Dorsolateral prefrontal cortex (tissue), 122 donors: ENCODE measurements at places on chromosomes 2 and 18. TPM values are rescaled to one million over a fixed set of nuclear protein-coding genes. Genes with fewer than 3 reads are reported as not detected.

Gene ASAP2
- 46.8 TPM for total RNA-seq

Gene ERMN
- 244 TPM for total RNA-seq

- DNase-seq, result no peak
Observed at GRCh38 chr2:65708086-65708485, 275.7 kb upstream of the SPRED2 start.

DNA sequence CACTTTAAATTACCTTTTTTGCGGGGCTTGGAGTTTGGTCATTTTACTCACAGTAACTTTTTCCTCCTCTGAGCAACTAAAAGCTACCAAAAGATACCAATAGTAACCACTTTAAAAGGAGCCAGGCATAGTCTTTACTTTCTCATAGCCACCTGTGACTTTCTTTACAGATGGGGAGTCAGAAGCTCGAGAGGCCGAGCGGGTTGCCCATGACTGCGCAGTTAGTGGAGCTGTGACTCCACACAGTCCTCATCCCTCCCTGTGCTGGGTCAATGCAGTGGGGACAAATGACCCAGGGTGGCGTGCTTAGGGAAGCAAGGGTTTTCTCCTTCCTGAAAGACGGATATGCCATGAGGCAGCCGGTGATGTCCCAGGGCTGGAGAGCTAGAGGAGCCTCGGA, 11.9 kb downstream of the LCT start:
- DNase-seq, result no peak

DNA sequence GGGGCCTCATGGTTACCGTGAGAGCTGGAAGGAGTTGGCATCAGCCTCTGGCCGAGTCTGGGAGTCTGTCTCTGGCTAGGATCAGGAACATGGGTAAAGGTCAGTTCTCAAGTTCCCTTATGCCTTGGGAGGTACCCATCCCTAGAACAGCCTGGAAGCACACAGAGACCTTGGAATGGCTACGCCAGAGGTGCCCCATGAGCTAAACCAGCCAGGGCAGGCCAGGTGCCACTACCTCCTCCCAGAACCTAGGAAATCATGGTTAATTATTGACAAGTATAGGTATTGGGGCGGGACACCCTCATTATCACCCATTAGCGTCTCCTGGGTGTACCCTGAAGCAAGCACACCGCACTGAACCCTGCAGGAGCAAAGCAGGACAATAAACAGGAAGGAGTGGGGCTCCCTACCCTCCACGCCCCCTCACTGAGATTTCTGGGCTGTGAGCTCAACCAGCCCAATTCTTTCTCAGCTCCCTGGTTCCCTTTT, 3.0 kb upstream of the ASPRV1 start:
- DNase-seq, result no peak

GRCh38 chr2:232522623-232523401, 2.6 kb downstream of the PRSS56 start:
- DNase-seq, result no peak
